Stimulated activated CD4-positive, alpha-beta T cell treated with anti-CD3 and anti-CD28 coated beads, Interleukin-1b, Interleukin-23, amount 100 ng/mL, for 1 hour (primary cell): ENCODE measurements at places on chromosomes 1 and 21.

- no peak for DNase-seq
These were observed 164.8 kb upstream of the COL11A1 start for GRCh38 chr1:103273106-103273505.

GRCh38 chr21:29647353-29647781 is 292.4 kb downstream of the GRIK1 start:
- no peak for DNase-seq

GRCh38 chr1:32204943-32205361 is 519 bp upstream of the IQCC start:
- DNase-seq = no peak

DNA sequence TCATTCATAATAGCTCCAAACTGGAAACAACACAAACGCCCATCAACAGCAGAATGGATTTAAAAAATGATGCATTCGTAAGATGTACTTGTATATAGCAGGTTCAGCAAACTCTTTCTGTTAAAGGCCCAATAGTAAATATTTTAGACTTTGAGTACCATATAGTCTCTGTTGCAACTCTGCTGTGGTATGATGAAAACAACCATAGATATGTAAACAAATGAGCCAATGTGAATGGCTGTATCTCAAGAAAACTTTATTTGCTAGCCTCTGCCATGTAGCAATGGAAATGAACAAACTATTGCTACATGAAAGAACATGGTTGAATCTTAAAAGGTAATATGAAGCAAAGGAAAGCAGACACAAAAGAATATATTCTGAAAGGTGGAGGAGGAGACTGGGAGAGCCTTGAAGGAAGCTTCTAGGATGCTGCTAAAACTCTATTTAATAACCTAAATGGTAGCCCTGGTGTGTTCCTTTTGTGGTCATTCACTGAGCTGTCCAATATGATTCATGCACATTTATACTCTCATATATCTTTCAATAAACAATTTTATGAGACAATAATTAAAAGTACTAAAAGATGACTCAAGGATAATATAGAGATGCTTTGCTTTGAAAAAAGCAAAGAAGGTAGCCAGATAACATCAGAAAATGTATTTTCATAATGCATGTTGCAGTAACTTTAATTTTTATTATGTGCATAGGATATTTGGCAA is 29.1 kb upstream of the FMO3 start:
- DNase-seq = no peak

DNA sequence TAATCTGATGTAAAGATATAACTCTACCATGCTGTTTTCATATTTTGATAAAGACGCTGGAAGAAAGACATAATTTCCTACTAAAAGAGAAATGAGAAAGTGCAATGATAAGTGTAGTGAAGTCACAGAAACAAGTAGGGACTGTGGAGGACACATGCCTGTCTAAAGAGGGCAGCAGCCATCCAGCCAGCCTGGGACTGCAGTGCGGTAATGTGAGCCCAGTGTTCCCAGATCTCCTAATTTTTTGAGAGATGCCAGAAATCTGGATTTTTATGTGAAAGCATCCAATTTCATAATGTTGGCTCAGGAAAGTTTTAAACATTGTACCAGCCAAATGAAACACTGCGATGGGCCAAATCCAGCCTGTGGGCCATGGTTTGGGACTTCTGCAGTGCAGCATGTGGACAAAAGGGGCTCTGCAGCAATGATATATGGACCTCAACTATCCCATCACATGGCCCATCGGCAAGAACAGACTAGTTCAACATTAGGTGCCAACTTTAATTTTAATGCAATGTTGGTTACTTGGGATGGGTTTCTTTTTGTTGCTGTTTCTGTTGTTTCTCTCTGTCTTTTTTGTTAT is 329.5 kb downstream of the LTN1 start:
- DNase-seq = no peak

- no peak for DNase-seq
These were observed 15.0 kb downstream of the EPRS1 start for GRCh38 chr1:220031287-220031686.

GRCh38 chr1:220701974-220702373 is 11.8 kb downstream of the C1orf115 start:
- no peak for DNase-seq

GRCh38 chr1:6762060-6762459 is 23.2 kb upstream of the CAMTA1 start:
- no peak for DNase-seq

- no peak for DNase-seq
These were observed 190.8 kb downstream of the MATN1 start for GRCh38 chr1:30532621-30533020.

DNA sequence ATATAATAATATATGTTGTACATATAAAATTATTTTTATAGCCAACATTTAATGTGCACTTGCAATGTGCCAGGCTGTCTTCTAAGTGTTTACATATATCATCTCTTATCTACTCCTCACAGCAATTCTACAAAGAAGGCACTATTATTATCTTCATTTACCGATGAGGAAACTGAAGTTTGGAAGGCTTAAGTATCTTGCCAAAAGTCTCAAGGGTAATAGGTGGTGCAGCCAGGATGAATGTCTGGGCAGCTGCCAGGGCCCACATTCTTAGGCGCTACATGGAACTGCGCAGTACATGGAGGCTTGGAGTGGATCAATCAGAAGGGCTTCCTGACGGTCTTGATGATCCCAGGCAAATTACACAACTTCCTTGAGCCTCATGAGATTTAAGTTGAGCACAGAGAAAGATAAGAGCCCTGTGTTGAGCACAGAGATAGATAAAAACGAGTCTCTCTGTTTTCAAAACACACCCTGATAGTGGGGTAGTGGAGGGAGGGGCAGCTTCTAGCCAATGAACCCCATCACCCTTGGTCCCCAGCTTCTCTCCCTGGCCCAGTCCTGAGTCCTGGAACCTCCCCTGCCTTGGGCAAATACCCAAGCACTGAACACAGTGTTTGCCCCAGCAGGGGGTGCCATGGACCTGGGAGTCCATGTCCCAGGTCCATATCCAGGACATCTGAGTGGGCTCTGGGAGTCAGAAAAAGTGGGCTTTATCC is 9.2 kb downstream of the POU3F1 start:
- DNase-seq = no peak

DNA sequence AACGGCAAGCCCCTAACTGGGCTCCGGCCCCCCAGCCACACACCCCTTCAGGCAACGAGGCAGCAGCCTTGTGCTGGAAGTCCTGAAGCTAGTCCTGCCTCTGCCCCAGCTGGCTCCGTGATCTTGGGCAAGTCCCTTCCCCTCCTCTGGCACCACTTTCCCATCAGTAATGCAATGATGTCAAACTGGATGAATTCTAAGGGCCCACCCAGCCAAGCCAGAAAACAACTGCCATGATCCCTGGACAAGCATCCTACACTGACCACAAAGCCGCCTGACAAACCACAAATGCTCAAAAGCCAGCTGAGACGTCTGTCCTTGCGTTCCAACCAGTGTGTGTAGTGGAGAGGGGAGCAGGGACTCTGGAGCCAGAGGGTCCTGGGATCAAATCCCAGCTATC is 26.8 kb downstream of the IFFO2 start:
- DNase-seq = no peak

GRCh38 chr1:84479998-84480397 is 932 bp downstream of the RPF1 start:
- DNase-seq = no peak

- DNase-seq = no peak
These were observed 208.0 kb upstream of the BRINP3 start for GRCh38 chr1:190685676-190686075.

GRCh38 chr1:239805851-239806772 is 285.6 kb upstream of the FMN2 start:
- no peak for DNase-seq

DNA sequence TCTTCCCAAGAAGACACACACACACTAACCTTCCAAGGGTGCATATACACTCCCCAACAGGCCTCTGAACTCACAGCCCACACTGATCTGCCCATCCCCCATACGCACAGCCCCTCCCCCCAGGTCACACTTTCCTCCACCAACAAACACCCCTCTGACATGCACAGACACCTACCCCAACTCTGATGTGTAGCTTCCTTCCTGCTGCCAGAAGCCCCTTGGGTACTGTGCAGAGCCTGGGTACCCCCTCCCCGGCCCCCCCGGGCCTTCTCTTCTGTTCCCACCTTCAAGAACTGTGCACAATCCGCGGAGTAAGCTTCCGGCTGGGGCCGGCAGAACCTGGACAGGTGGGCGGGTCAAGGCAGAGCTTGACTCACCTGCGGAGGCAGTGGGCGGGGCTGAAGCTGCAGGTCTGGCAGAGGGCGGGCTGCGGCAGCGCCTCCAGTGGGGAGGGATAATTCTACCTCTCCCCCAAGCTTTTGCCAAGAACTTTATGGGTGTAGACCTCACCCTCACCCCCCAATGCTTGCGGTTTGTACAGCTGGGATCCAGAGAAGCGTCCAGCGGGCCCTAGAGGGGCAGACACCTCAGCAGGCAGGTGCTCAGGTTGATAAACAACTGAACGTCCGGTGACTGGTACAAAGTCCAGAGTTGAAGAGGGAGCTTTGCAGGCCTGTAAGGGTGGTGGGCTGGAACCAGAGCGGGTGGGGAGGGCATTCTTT is at the start of gene C1orf210:
TSS of gene C1orf210 (minus strand) at position 313 of the 722 bp plus-strand sequence. CDS start 2,311 bp downstream, outside the sequence.
- DNase-seq = no peak

GRCh38 chr1:178849918-178850317 is 21.0 kb downstream of the ANGPTL1 start:
- no peak for DNase-seq

DNA sequence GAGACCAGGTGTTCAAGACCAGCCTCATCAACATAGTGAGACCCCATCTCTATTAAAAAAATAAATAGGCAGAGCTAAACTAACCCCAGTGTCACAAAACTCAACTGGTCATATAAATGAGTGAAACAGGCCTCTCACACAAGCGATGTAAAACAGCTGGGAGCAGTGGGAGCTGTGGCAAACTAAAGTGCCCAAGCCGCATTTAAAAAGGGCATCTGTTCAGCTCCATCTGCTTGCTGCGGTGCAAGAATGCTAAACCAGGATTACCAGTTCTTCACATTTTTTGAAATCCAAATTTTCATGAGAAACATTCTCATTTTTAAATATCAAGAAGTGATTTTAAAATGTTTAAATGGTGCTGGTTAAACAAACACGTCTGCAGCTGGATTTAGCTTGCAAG is 50.0 kb upstream of the WNT2B start:
- DNase-seq = no peak

- DNase-seq = no peak
These were observed 58.5 kb downstream of the UMODL1 start for GRCh38 chr21:42129300-42130266.

GRCh38 chr1:38207275-38207674 is 160.7 kb upstream of the POU3F1 start:
- no peak for DNase-seq

GRCh38 chr1:235873045-235873444 is 6.3 kb upstream of the LYST start:
- no peak for DNase-seq

GRCh38 chr21:44304011-44304616 is 4.3 kb downstream of the PFKL start:
- no peak for DNase-seq

DNA sequence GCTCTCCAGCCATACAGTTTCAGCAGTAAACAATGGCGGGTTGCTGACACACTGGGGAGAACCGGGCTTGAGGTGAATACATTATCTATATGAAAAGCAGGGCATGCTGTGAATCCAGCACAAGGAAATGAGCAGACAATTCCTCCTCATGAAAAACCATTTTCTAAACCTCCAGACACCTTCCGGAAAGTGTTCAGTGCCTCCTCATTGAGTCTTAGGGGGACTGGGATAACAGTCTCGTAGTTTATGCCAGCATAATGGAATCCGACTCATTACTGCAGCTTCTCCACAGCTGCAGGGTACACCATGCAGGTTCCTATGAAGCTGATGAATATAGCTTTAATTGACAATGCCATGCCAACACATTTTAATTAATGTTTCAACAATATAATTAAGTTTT is 284.1 kb downstream of the BACH1 start:
- no peak for DNase-seq

DNA sequence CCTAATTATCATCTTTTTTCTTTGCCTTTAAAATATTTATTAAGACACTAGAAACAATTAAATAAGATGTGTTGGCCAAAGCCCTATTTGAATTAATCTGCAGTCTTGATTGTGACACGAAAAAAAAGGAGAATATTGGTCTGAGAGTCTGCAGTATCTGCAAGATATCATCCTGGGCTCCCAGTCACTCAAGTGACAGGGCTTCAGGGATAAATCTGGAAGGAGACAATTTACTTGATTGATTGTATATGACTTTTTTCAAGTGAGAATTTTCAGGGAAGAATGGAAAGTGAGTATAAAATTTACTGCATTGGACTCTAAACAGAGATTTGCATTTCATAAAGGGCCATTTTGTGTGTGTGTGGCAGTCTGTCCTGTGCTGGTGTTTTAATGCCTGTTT is 233.7 kb downstream of the PAPPA2 start:
- DNase-seq = no peak

DNA sequence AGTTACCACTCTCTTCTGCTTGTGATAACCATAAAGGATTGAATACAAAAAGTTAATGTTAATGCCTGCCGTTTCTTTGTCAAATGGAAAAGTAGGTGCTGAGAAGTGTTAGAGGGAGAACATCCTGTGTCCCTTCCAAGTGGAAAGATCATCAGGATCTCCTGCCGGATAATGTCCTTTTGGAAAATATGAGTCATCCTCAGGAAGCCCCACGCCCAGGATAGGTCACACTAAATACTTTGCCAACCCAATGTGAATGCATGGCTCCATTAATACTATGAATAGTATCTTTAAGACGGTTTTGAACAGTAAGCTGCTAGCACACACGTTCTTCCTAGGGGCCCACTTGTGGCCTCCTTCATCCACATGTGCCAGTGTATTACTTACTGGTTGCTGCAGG is 279.5 kb downstream of the ZNF326 start:
- DNase-seq = no peak

- DNase-seq = no peak
These were observed 7.4 kb downstream of the SMIM1 start for GRCh38 chr1:3779912-3780416.

GRCh38 chr1:229344139-229344538 is 1.3 kb upstream of the CCSAP start:
- DNase-seq = no peak

DNA sequence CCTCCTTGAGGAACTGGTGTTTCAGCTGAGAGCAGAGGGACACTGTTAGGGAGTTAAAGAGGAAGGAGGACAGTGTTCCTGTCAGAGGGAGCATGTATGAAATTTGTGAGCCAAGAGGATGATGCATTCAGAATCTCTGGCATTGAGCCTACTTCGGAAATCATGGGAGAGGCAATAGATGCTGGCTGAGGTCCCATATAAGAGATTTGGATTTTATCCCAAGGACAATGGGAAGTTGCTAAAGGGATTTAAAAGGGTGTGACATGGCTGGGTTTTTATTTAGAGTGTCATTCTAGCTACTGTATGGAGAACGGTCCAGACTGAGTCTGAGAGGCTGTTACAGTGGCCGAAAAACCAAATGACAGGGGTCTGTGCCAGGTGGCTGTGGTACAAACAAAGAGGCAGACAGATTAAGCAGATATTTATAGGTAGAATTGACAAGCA is 403.2 kb upstream of the B3GALT2 start:
- DNase-seq = no peak

DNA sequence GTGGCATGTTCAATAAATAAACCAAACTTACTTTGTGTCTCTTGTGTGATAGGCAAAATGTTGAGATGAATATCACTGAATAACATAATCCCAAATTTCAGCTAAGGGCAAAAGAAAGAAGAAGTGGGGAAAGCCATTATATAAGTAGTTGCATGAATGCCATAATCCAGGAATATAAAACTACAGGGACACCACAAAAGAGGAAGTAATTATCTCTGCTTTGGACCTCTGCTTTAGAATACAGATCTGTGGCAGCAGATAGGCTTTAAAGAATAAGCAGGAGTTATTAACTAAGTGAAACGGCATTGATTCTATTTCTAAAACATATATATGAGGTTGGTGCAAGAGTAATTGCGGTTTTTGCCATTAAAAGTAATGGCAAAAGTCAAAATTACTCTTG is 288.5 kb upstream of the SNX7 start:
- DNase-seq = no peak
